ENCODE measurements at places on chromosomes 7 and 10.

- no peak for DNase-seq
These were observed 14.4 kb downstream of the LDB3 start for GRCh38 chr10:86682675-86683074.

- DNase-seq, result no peak
These were observed 161.2 kb downstream of the CAMK1D start for GRCh38 chr10:12510501-12510941.

GRCh38 chr7:40720416-40720815 lies 585.6 kb downstream of the SUGCT start:
- no peak for DNase-seq

- no peak for DNase-seq
These were observed 409.8 kb upstream of the ZMIZ1 start for GRCh38 chr10:78658645-78659597.

GRCh38 chr7:47827871-47828270 lies 120.4 kb downstream of the PKD1L1 start:
- DNase-seq, result no peak

Data from WERI-Rb-1 (cell line).